ENCODE measurements at places on chromosomes 4 and X.

GRCh38 chr4:162323919-162324318 lies 160.1 kb upstream of the FSTL5 start:
- DNase-seq = no peak

DNA sequence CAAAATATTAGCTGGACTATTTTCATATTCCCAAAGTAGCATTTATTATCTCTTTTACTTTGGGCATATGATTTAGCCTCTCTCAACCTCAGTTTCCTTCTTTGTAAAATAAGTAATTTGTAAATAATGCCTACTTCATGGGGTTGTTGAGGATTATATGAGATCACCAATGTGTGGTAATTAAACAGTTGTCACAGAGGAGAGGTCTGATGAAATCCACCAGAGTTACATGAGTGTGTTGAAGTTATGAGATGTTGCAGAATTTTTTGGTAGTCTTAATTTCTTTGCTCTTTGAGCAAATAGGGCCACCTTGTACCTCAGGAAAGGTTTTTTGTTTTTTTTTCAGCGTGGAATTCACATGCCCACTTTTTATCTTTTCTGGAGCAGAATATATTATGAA lies 1.4 kb downstream of the COX7B start:
- DNase-seq = no peak

DNA sequence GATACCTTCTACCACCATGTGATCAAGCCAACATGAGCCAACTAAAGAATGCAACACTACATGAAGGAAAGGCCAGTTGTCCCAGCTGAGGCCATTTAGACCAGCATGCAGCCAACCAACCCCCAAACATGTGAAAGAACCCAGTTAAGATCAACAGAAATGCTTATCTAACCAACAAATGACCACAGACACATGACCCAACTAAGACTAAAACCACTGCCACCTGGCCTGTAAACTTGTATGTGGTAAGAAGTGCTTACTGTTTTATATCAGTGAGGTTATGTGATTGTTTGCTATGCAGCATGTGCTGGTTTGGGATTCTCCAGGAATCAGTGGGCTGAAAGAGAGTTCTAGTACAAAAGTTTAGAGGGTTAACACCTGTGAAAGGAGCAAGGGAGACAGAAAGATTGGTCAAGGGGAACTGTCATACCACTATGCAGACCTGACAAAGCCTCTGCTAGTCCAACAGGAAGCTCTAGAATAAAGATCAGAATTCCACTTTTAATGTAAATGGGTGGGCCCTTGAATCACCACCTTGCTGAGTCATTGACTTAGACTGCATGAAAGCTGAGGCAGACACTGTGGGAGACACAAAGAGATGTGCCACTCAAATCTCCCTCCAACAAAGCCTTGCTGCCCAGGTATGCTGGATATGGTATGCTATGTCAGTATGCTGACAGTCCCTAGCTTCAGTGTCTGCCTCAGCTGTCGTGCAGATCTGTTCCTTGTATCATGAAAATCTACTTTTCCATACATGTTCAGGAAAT lies 6.1 kb upstream of the SH3D19 start:
- DNase-seq = no peak

DNA sequence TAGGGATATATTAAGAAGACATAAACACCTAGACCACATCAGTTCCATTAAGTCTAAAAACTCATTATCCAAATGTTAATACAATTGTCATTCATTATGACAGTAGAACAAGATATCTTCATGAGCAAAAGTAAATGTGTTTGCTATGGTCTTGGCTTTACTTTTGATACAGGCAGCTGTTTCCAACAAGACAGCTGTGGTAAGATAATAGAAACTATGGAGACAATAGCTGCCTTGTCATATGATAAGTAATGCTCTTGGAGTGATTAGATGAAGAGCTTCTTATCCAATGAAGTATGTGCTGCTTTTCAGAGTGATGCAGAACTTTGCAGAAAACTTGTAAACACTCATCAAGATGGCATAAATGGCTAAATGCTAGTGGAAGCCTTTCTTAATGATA lies 1066.0 kb downstream of the FSTL5 start:
- DNase-seq = no peak

GRCh38 chr4:121108557-121108956 lies 36.2 kb upstream of the NDNF start:
- DNase-seq = no peak

DNA sequence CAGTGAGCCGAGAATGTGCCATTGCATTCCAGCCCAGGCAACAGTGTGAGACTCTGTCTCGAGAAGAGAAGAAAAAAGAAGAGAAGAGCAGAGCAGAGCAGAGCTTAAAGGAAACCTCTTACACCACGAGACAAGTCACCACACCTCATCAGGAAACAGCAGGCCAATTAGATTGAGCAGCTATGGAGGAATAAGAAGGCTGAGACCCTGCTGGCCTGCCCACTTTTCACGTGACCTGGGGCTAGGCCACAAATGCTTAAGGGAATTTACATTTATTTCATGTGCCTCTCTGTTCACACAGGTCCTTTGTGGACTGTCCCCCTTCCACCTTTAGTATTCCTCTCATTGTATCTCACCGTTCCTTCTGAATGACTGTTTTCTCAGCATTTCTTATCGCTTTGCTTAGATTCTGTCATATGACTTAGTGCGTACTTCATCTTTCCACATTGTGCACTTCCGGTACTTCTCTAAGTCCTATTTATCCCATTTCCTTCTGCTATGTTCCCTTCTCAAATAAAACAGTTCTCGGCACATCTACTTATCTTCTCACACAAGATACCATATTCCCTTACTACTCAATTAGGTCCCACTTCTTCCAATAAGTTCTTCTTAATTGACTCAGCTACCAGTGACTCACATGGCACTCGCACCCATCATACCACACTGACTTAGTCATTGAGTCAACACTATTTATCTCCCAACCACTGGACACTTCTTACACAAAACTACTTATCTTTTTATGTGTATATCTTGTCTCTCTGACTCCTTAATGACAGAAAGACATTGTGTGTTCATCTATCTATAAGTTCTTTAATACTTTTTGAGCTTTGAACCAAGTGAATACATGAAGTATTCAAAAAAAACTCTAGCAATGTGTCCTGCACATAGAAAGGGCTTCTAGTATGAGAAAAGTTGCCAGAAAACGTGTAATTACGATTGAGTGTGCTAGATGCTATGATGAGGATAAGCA lies 11.0 kb downstream of the CUL4B start:
- DNase-seq = peak; percentile 82

DNA sequence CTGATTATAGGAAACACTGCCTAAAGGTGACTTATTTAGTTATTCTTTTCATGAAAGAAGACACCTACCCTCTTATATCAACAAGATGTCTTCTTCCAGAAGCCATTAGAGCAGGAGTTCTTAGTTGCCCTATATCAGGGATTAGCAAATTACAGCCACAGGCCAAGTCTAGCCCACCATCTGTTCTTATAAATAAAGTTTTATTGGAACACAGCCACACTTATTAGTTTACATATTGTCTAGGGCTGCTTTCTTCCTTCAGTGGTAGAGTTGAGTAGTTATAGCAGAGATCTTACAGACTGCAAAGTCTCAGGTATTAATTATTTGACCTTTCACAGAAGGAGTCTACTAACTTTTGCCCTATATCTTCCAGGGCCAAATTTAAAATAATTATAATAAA lies 157.2 kb upstream of the NOCT start:
- no peak for DNase-seq
